ENCODE measurements at places on chromosomes 11 and 22.

DNA sequence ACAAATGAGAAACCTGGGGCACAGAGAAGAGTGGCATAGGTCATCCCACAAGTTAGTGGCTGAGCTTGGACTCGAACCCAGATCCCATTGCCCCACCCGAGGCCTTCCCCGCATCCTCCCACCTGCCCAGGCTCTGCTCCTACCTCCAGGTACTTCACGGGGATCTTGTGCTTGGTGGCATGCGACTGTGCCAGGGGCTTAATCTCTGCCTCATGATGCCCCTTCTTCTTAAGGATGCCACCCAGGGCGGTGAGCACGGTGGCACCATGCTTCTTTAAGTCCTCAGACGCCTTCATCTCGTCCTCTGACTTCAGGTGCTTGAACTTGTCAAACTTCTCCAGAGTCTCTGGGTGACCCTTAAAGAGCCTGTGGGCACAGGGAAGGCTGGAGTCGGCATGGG is 6.4 kb downstream of the MB start:
- no peak for DNase-seq

GRCh38 chr22:47121791-47122190 is 359.3 kb downstream of the TBC1D22A start:
- no peak for DNase-seq

GRCh38 chr11:111300569-111300968 is 2.2 kb downstream of the POU2AF3 start:
- DNase-seq, result no peak

DNA sequence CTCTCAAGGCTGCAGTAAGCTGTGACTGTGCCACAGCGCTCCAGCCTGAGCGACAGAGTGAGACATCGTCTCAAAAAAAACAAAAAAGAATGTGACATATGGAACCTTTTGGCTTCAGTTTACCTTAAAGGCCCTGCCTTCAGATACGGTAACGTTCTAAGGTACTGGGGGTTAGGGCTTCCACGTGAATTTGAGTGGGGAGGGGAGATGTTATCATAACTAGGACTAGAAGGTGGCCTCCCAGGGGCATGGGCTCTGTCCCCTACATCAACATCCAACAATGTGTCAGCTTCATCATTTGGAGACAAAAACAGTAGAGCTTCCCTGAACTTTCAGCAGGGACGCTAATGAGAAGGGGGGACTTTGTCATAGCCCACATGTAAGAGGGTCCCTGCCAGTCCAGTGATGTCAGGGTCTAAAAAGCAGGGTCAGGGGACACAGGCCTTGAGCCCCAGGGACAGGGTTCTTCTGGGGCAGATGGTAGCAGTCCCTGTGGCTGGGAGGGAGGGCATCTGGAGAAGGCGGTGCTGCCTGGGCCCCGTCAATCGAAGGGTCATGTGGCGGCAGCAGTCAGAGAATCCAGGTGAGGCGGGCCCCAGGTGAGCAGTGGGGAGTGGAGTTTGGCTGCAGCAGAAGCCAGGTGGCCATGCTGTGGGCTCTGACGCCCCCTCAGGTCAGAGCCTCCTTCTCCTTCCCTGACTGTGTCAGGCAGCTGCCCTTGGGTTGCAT is 79.8 kb downstream of the BCR start:
- DNase-seq, result no peak

GRCh38 chr11:86150847-86151173 is 81.9 kb upstream of the PICALM start:
- no peak for DNase-seq
